ENCODE measurements at places on chromosomes 5 and 9.
A peak's percentile ranks its signal among the peaks of the same experiment; 100 is the strongest.

GRCh38 chr5:114789773-114790402 lies 379.8 kb downstream of the TRIM36 start:
- H3K27ac ChIP-seq: no peak overlapping the region
- H3K4me1 ChIP-seq: no peaks in the 10 kb centered on the region
- DNase-seq: no peak
- no peak overlapping the region for H3K4me3 ChIP-seq
- no peaks in the 10 kb centered on the region for H3K36me3 ChIP-seq

GRCh38 chr5:55578771-55579170 lies 44.0 kb upstream of the PLPP1 start:
- no peak for DNase-seq
- no peak overlapping the region for H3K4me3 ChIP-seq
- H3K36me3 ChIP-seq: no peaks in the 10 kb centered on the region
- H3K27ac ChIP-seq: no peak overlapping the region

GRCh38 chr5:81212211-81212751 lies 20.8 kb upstream of the CKMT2 start:
- no peak for DNase-seq
- no peaks in the 10 kb centered on the region for H3K4me1 ChIP-seq
- H3K4me3 ChIP-seq: no peak overlapping the region
- H3K36me3 ChIP-seq: no peaks in the 10 kb centered on the region
- no peaks in the 10 kb centered on the region for H3K27me3 ChIP-seq
- H3K27ac ChIP-seq: no peak overlapping the region

DNA sequence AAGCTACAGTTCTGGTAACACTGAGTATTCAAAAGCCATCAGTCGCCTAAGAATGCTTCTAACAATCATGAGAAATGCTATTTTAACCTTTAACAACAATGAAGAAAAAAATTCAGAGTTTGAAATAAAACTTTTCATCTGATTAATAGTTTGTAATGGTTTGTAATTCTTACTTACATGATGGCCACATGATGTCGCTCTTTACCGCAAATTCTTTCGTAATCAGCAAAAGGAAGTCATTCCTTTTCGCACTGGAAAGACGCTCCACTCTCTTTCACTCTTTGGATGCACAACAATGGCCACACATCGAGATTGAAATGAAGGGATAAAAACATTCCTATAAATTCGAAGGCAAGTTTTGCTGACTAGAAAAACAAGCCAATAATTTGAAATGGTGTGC lies at the start of gene PCDHA7:
PCDHA7 (plus strand) TSS at position 277 of the 400 bp plus-strand sequence; CDS start at position 392, 115 bp downstream.
- H3K4me3 ChIP-seq: no peak within 1 kb of the TSS
- H3K27me3 ChIP-seq: no peaks in the 10 kb centered on the region
- H3K27ac ChIP-seq: no peak within 1 kb of the TSS
- no peak for DNase-seq

GRCh38 chr5:61621202-61621650 lies 289.2 kb downstream of the ZSWIM6 start:
- H3K4me1 ChIP-seq: no peaks in the 10 kb centered on the region
- no peaks in the 10 kb centered on the region for H3K27me3 ChIP-seq
- no peak overlapping the region for H3K4me3 ChIP-seq

GRCh38 chr9:126699401-126699881 lies 85.7 kb downstream of the LMX1B start:
- no peaks in the 10 kb centered on the region for H3K27me3 ChIP-seq
- no peak overlapping the region for H3K27ac ChIP-seq
- H3K4me3 ChIP-seq: no peak overlapping the region
- no peaks in the 10 kb centered on the region for H3K4me1 ChIP-seq

DNA sequence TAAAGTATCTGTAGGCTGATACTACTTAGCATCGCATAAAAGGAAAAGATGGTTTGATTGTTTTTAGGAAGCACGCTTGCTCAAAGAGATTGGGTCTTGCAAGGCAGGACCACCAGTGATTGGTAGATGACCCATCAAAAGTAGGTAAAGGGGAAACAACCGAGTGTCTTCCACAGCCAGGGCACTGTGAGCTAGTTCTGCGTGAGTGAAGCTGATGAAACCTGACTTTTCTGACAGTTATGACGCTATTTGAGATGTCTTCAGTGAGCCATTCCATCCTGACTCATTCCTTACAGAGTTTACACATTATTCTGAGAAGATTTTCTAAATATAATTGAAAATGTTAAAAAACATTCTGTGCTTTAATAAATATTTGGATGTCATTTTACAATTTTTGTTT lies 49.7 kb downstream of the BASP1 start:
- no peak overlapping the region for H3K27ac ChIP-seq
- DNase-seq: no peak
- no peak overlapping the region for H3K4me3 ChIP-seq
- no peaks in the 10 kb centered on the region for H3K27me3 ChIP-seq
- peaks cover 1% of the 10 kb centered on the region for H3K4me1 ChIP-seq

DNA sequence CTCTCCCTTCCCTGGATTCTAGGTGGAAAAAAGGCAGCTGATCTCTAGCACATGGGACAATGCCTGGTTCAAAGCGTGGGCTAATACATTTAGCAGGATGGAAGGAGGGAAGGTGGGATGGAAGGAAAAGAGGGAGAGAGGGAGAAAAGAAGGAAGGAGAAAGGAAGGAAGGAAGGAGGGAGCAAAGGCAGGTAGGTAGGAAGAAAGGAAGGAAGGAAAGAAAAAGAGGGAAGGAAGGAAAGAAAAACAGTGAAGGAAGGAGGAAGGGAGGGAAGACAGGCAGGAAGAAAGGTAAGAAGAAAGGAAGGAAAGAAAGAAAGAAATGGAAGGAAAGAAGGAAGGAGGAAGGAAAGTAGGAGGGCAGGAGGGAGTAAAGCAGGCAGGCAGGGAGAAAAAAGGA lies 12.2 kb upstream of the PALM2AKAP2 start:
- no peak overlapping the region for H3K4me3 ChIP-seq
- peaks cover 12% of the 10 kb centered on the region for H3K4me1 ChIP-seq
- no peak overlapping the region for H3K27ac ChIP-seq
- no peaks in the 10 kb centered on the region for H3K36me3 ChIP-seq
- no peaks in the 10 kb centered on the region for H3K27me3 ChIP-seq
- DNase-seq: no peak

DNA sequence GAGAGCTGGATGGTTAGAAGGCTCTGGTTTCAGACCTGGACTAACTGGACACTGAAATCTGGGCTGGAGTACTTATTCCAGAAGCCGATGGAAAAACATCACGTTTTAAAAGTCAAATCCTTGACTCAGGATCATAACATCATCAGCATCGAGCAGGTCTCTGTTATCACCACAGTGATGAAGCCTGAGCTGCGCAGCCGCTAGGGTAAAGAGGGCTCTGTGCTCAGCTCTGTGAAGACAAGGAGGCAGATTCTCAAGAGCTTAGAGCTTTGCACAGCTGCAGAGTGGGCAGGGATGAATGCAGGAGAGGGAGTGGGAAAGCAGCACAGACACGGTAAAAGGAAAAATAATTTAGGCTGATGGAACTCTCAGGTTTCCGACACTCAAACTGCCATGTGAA lies 208.8 kb upstream of the TAS2R1 start:
- H3K4me1 ChIP-seq: peaks cover 2% of the 10 kb centered on the region
- H3K27ac ChIP-seq: no peak overlapping the region
- H3K27me3 ChIP-seq: no peaks in the 10 kb centered on the region
- DNase-seq: no peak
- H3K36me3 ChIP-seq: no peaks in the 10 kb centered on the region

GRCh38 chr9:75658301-75658905 lies 232.1 kb upstream of the PCSK5 start:
- no peak for DNase-seq
- H3K27ac ChIP-seq: no peak overlapping the region
- H3K27me3 ChIP-seq: no peaks in the 10 kb centered on the region
- no peaks in the 10 kb centered on the region for H3K4me1 ChIP-seq
- no peaks in the 10 kb centered on the region for H3K36me3 ChIP-seq
- no peak overlapping the region for H3K4me3 ChIP-seq

- DNase-seq: no peak
- H3K4me3 ChIP-seq: peak overlapping the region; percentile 98
- H3K36me3 ChIP-seq: peaks cover 34% of the 10 kb centered on the region
- no peaks in the 10 kb centered on the region for H3K27me3 ChIP-seq
- H3K27ac ChIP-seq: no peak overlapping the region
These were observed 654 bp downstream of the RANBP6 start for GRCh38 chr9:6014670-6015270.

DNA sequence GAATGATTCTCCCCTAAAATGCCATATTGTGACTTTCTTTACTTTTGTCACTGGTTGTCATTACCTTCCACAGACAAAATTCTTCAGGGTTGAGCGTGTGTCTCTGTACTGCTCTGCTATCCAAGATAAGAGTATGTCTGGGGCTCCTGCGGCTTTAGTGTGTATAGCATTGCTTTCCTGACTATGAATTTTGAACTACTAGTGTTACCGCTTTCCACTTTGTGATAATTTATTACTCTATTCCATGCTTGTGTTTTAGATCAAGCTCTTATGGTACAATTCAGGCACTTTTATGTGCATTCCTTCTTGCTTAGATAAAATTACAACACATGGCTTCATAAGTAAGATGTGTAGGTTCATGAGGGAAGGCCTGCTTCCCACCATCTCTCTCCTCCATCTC lies 51.5 kb upstream of the MEF2C start:
- no peaks in the 10 kb centered on the region for H3K27me3 ChIP-seq
- H3K4me1 ChIP-seq: no peaks in the 10 kb centered on the region
- H3K36me3 ChIP-seq: no peaks in the 10 kb centered on the region

GRCh38 chr5:7629561-7629960 lies 221.4 kb downstream of the CFAP90 start:
- DNase-seq: no peak
- no peaks in the 10 kb centered on the region for H3K27me3 ChIP-seq
- no peak overlapping the region for H3K27ac ChIP-seq
- no peak overlapping the region for H3K4me3 ChIP-seq

DNA sequence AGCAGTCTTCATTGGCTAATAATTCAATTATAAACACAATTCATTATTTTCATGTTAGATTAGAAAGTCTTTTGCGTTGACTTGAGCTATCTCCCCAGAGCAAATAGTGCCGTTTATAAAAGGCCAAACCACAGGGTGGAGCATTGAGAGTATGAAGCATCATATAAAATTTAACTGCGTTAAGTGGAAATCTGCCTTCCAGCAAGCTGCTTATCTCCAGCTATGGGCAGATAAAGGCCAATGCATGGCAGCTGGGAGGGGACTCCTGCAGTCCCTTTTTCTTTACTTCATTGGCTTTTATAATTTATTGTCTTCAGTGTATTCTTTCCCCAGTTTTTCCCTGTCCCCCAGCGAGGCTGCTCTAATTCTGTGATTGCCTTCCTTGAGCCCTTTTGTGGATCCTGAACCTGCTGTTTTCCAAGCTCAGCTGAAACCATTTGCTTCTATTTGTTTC lies 113.7 kb downstream of the TMEM232 start:
- no peak for DNase-seq
- no peaks in the 10 kb centered on the region for H3K27me3 ChIP-seq
- H3K4me3 ChIP-seq: no peak overlapping the region
- H3K27ac ChIP-seq: no peak overlapping the region
